SK-N-DZ (cell line): ENCODE measurements at places on chromosomes 5 and 9.

GRCh38 chr5:130549884-130550561 is 615.0 kb downstream of the HINT1 start:
- no peak for DNase-seq

GRCh38 chr5:151029179-151030055 is 9.0 kb downstream of the GPX3 start:
- no peak for DNase-seq

- DNase-seq, result no peak
Observed at GRCh38 chr5:112732131-112732530, 5.6 kb upstream of the APC start.

DNA sequence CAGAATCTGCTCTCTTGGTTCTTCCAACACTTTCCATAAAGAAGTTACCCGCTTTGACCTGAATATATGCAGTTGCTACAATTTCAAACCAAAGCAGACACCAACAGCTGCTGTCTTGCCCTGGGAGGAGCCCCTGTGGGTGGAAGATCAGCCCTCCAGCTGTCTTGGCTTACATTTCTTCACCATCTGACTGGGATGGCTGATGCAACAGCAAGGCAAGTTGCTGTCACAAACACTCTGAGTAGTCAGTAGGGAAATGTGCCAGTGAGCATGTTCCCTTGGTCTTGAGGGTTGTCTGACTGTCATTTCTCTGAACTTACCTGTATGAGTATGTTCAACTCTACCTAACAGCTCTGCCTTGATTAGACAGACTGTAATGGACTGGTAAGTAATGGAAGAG is 152.9 kb downstream of the SGCD start:
- no peak for DNase-seq

DNA sequence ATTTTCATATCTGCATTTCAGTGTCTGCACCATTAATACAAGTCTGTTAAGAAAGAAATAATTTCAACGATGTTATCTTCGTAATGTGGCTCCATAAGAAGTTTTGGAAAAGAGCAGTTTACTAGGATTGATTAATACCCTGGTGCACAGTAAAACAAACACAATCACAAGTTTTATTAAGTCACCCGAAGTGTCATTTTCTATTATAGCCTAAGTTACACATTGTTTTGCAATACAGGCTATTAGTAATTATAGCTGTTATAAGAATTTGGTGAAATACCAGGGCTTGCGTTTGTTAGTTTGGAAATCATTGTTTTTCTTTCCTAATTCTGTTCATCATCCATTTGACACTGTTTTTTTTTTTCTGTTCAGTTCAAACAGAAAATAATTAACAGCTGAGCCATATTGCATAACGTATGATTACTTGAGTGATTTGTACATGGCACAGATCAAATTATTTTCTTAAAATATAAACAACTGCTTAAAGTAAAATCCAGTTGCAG is 30.6 kb downstream of the LVRN start:
- DNase-seq, result no peak

- no peak for DNase-seq
Observed at GRCh38 chr5:109258755-109259154, 151.0 kb downstream of the PJA2 start.

DNA sequence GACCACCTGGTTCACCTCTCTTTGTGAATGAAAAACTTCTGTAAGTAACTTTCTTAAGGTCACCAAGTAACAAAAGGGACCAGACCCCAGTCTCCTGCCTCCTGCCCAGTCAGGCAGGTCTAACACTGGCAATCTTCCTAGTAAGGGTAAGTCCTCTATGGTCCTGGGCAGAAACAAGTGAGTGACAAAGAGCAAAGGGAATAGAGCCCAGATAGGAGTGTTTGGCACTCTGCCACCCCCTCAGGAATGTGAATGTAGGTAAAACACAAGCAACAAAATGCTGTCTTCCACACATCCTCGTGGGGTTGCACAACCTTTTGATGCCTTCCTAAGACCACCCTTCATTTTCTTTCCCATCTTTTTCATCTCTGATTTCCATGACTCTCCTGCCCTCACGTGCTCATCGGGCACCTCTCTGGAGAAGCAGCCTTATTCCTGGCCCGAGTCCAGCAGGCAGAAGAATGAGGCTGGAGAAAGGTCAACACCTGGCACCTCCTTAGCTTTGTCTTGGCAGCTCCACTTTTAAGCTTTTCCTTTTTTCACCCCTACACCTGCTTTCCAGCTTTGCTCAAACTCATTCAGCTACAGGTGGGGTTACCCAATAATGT is 90.2 kb upstream of the LHFPL2 start:
- no peak for DNase-seq

DNA sequence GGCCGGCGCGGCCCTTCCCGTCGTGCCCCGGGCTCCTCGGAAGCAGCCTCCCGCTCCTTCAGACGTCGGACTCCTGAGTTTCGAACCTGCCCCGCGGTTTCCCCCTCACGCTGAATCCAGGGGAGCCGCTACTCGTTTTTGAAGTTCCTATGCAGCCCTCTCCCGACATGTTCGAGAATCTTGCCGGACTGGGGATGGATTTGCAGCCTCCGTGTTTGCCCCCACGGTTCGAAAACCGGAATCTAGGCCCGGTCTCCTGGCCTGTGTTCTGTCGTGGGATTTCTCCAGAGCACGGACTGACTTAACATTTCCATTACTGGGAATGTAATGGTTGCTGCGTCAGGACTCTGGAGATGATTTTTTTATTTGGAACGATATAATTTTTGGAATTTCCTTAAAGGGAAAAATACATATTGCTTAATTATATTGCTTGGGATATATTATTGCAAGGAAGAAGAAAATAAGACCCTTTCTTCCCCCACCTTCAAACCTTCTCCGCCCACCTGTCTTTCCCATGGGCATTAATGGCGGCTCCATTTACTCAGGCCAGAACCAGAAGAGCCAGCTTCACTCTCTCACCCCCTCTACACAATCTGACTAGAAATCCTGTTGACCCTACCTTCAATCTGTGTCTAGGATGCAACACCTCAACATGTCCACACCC is 8.5 kb upstream of the MGAT1 start:
- DNase-seq, result no peak

DNA sequence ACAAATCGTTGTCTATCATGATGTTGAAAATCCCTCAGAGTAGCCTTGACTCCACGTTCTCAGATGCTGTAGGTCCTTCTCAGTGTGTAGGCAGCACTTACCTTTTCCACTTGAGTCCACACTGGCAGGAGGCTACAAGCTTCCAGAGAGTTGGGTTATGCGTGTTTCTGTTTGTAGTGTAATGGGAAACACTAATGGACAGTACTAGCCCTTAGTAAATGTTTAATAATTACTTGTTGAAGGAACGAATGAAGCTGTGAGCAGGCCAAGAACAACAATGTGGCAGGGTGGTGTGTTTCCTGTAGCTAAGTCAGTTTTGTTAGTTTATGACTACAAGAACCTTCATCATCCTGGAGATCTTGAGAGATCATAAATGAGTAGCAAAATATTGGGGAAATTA is 83.5 kb downstream of the ARHGAP26 start:
- no peak for DNase-seq

- no peak for DNase-seq
Observed at GRCh38 chr5:174504266-174504726, 220.1 kb upstream of the MSX2 start.

DNA sequence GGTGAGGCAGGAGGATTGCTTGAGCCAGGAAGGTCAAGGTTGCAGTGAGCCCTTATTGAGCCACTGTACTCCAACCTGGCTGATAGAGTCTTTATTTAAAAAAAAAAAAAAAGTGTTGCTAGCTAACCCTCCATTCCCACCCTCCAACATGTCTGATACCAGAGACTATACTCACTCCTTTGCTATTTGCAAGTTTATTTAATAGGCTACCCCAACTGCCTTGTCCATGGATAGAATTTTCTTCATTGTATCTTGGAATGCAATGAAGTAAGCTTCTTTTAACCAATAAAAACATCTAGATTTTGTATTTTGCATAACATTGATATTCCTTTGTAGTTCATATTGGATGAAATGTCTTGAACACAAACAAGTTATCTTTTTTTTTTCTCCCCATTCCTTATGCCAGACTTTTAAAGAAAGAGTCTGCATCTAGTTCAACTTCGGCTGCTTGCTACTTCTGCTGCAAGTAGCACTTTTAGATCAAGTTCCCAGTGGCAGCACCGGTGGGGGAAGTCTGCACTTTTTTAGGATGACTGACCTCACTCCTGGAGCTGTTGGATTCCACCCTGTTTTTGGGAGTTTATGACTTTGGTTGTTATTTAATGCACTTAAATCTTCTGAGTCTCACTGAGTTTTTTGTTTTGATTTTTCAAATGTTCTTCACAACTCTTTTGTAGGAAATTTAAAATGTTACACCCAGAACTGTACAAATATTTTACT is 112.5 kb downstream of the UHRF2 start:
- DNase-seq, result no peak

DNA sequence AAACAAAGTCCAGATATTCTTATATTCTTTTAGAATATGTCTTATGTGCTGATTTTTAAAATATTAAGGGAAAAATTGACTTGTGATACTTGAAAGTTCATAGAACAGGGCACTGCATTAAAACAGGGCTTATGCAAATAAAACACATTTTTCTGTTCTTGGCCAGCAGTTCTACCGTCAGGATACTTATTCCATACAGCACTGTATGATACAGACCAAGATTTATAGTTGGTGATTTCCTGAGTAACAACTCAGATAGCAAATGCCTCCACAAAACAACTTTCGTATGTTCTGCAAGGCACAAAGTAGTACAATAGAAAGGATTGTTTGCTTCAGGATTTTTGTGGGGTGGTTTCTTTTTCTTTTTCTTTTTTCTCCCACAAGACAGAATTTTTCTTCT is 70.0 kb downstream of the F2RL2 start:
- DNase-seq, result no peak

DNA sequence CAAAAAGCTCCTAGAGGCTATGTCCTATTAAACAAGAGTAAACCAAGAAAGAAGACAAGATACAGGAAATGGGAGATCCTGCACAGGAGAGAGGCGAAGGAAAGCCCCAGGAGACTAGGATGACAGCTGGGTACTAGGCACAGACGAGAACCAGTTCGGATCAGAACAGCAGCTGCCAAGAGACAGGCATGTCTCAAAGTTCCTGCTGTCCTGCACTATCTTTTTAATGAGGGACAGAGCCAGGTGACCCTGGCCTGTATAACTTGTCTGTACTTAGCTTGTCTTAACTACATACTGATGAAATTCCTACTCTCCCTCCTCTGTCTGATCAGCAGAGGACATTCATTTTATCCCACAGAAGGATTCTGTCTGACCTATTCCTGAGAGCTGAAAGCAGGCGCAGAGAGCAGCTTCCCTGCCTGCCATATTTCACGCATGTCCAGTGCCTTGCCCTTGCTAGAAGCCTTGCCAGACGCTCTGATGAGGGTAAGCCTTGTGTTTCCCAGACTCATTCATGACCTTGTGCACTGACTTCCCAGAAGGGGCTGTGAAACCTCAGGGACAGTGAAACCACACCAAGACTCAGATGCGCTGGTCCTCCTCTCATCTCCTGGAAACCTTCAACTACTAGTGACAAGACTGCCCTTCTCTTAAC is 24.7 kb downstream of the TSC1 start:
- no peak for DNase-seq

DNA sequence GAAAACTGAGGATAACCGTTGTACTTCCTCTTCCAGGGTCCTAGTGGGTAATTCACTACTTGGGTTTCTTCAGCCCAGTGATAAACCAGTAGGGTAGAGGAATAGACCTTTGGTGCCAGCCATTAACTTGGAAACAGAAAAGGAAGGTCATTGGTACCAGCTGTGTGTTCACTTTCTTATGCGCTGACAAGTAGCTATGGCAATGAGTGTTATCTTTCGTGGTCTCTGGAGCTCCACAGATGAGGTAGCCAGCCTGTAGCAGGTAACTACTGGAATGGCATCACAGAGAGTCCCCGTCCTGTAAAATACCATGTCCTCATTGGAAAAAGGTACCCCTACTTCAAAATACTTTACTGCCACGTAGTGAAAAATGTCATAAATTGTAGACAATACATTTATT is 2.3 kb downstream of the UHRF2 start:
- DNase-seq, result no peak

DNA sequence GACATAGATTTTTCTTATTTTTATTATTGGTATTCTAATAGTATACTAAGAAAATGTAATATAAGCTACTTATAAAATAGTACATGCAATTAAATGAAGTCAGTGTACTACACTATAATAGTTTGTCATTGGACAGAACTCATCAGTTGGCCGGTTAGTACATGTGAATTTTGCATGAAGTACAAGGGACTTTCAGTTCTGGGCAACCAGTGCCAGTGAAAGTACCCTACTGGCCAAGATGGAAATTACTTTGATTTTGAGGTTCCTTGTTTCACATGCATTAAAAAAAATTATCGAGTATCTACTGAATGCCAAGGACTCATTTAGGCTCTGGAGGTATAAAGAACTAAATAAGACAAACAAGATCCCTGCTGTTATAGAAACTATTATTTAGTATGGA is 213.4 kb upstream of the ELL2 start:
- DNase-seq, result no peak

DNA sequence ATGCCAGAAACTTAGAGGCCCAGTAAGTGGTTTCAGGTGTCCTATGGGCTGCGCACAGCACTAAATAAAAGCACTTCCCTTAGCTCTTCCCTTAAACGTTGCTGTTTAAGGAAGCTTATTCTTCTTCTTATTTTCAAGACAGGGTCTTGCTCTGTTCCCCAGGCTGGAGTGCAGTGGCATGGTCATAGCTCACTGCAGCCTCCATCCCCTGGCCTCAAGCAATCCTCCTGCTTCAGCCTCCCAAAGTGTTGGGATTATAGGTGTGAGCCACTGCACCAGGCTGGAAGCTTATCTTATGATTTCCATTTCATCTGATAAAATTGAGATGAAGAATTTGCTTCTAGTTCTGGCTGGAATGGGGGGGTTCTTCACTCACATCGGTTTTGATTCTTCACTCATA is 15.6 kb upstream of the TJP2 start:
- no peak for DNase-seq

GRCh38 chr5:133035224-133035623 is 8.9 kb upstream of the ZCCHC10 start:
- DNase-seq, result no peak
